OCI-LY7 (cell line): ENCODE measurements at places on chromosomes 13 and 19. TPM values are rescaled to one million over a fixed set of nuclear protein-coding genes. Genes with fewer than 3 reads are reported as not detected.

The ANKLE1 gene
- total RNA-seq = 53.7 and 59.4 TPM in 2 replicates

The IZUMO4 gene
- 6.1 and 7.3 TPM in 2 replicates for total RNA-seq

The NLRP8 gene
- not detected in 2 replicates for total RNA-seq

The GIPC3 gene
- total RNA-seq = not detected in 2 replicates

The SSBP4 gene
- 97.5 and 117 TPM in 2 replicates for total RNA-seq

The LIM2 gene
- total RNA-seq = not detected in 2 replicates

The C1QTNF9B gene
- total RNA-seq = not detected in 2 replicates

The THAP8 gene
- total RNA-seq = 7.3 and 7.5 TPM in 2 replicates

The FUT1 gene
- not detected in 2 replicates for total RNA-seq

The ZC3H13 gene
- 40.9 and 43.9 TPM in 2 replicates for total RNA-seq

DNA sequence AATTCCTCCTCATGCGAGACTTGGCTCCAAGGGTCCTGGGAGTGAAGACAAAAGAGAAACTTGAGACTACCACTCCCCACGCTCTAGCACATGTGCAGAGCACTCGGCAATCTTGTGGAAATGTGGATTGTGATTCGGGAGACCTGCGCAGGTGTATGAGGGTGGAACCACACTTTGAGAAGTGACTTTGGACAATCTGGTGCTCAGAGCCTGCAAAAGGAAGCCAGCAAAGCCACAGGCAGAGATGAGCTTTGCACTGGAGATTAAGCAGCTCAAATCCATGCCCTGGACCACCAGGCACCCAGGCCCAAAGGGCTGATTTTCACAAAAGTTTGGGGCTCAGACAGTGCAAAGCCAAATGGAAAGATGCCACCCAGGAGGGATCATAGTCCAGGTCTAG is 162.5 kb upstream of the TSHZ3 start:
- no peak for DNase-seq

GRCh38 chr13:66492479-66492878 is 737.7 kb downstream of the PCDH9 start:
- DNase-seq = peak; percentile 90

- DNase-seq = no peak
Observed at GRCh38 chr13:39110518-39111097, 72.4 kb downstream of the NHLRC3 start.

GRCh38 chr13:32203736-32204135 is 111.4 kb downstream of the ZAR1L start:
- no peak for DNase-seq

GRCh38 chr19:55116232-55116858 is 1.1 kb downstream of the PPP1R12C start:
- peak; percentile 69 for DNase-seq

DNA sequence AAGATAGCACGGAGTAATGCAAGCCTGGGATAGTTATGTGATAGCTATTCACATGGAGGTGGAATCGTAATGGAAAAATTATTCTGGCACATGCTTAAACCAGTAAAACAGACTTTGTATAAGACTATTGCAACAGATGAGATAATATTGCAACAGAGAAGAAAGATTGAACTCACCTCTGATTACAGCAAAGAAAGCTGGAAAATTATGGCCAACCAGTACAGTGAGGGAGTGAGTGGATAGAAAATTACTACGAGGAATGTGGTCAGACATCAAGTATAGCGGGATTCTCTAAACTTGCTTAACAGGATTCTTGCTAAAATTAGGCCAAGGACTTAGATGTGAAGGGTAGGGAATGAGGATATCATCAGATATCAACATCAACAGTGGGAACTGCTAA is 397.6 kb upstream of the KLHL1 start:
- no peak for DNase-seq

DNA sequence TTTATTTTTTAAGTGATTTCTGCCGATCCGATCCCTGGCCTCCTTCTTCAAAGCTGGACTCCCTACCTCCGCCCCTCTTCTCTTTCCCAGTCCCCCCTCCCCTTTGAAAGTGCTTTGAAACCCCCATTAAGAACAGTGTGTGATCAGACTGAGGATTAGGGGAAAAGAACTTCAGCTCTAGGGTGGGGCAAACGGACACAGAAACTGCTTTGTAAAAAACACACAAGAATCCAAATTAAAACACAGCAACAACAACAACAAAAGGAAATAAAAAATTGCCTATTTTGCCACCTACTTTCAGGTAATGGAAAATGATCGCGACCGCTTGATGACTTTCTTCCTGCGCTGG is 1.4 kb downstream of the SPRY2 start:
- DNase-seq = no peak

- no peak for DNase-seq
Observed at GRCh38 chr13:69903081-69903480, 204.5 kb upstream of the ATXN8OS start.

DNA sequence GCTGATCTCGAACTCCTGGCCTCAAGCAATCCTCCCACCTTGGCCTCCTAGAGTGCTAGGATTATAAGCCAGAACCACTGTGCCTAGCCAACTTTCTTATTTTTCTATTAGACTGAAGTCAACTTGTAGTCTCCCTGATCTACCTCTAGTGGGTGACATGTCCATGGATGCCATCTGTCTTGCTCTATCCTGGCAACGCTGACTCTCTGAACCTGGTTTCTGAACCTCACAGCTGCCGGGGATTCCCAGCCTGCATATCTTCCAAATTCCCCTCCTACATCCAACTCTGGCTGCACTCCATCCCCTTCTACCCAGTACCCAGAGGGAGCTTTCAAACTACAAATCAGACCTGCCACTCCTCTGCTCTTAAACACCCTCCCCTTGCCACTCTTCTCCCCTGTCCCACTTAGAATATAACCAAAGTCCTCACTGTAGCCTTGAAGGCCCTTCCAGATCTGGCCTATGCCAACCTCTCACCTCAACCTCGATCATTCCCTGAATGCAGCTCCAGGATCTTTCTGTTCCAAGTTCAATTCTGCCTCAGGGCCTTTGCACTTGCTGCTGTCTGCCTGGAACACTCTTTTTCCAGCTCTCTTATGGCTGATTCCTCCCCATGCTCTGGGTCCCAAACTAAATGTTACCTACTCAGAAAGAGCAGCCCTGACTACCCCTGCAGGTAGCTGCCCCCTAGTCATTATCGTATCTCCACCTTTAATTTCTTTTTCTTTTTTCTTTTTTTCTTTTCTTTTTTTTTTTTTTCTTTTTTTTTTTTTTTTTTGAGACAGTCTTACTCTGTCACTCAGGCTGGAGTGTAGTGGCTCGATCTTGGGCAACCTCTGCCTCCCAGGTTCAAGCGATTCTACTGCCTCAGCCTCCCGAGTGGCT is 2.2 kb downstream of the CLIP3 start:
- DNase-seq = no peak

DNA sequence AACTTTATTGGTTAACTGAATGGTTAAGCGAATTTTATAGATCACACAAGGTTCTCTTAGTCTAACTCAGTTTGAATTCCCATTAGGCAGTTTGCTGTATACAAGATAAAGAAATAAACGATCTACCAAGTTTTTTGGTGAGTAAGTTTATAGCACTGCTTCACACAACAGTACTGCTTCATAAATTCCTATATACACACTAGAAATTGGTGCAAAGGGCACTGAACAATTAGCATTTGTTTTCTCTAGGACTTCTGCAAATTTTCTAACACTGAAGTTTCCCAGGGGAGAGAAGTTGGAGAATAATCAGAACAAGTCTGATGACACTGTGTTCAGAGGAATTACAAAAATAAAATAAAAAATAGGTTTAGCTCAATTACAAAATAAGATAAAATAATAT is 1138.8 kb upstream of the PCDH9 start:
- no peak for DNase-seq

DNA sequence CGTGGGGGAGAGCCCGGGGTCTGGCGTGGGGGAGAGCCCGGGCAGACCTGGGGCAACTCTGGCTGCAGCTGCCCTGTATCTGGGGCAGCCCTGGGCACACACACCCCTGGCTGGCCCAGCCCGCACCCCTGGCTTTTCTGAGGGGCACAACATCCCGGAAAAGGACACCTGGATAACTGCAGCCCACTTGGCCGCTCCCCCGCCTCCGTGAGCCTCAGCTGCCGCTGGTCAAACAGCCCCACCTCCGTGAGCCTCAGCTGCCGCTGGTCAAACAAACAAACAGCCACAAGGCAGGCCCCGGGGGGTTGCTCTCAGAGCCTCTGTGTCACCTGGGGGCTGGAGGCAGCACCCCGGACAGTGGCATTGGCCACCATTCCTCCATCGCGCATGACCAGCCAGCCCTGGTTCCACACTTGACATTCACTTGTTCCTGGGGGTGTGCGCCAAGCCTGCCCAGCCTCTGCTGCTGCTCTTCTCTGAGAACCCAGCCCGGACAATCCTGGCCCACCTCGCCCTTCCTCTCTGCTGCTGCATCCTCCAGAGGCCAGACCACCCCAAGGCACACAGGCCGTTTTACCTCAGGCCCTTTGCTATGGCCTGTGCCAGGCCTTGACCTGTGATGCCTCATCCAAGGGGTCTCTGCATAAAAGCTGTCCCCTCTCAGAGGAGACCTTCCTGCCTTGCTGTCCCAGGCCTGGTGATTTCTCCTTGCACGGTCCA is 19.9 kb downstream of the CEBPG start:
- no peak for DNase-seq

GRCh38 chr19:48661711-48662090 is 11.1 kb downstream of the NTN5 start:
- DNase-seq = no peak

GRCh38 chr19:49565261-49565660 is 15.1 kb downstream of the NOSIP start:
- DNase-seq = no peak

DNA sequence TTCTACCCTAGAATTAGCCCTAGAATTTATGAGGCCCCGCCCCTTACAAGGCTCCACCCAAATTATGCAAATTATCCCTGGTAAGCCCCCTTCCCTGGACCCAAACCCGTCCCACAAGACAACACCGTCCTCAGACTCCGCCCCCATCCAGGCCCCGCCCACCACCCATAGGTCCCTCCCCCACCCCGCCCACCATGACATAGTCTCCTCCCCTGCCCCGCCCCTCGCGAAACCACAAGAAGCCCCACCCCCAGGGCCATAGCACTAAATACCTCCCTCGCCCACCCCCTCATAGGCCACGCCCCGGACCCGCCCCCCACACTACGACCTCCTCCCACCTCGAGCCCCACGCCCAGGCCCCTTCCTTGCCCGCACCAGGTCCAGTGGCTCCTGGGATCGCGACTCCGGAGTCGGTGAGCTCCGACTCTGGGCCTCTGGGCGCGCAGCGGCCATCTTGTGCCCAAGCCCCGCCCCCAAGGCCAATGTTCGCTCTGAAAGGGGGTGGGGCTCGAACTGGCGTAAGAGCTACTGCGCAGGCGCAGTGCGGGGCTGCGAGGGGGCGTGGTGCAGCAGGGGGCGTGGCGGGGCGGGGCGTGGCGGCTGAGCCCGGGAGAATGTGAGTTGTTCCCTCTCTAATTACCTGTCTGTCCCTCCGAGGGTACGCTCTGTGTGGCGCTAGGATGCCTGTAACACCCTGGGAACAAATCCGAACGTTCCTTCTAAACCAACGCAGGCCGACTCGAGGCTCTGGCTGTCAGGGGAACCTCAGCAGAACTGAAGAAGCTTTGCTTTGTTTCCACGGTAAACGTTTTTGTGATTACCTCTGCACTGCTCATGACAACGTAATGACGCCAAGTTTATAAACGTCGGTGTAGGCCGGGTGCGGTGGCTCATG is at the start of gene ZNF784:
ZNF784 (minus strand) TSS at position 458 of the 895 bp plus-strand sequence; CDS start at position 453, 5 bp downstream.
- peak; percentile 97 for DNase-seq

DNA sequence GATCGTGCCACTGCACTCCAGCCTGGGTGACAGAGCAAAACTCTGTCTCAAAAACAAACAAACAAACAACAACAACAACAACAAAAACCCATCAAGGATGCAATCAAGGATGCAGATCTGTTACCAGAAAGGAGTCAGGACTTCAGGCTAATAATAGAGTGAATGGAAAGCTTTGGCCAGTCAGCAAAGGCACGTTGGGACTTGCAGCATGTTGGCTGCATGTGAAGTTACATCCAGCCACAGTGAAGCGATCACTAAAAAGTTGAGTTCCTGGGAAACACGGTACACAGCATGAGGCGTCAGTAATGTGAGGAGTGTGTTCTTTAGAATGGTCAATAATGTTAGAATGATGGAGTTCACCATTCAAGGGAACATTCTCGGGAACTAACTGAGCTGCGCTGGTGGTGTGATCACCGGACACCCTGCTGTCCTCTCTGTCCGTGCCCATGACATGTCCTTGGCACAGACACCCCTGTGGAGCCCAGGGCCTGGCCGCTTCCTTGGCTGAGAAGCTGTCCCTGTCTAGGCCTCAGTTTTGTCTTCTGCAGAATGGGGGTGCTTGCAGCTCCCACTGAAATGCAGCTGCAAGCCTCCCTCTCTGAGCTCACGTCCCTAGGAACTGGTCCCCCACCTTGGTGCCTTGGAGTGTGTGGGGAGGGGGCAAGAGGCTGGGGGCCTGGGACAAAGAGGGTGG is 2.3 kb upstream of the LGALS7B start:
- DNase-seq = no peak

DNA sequence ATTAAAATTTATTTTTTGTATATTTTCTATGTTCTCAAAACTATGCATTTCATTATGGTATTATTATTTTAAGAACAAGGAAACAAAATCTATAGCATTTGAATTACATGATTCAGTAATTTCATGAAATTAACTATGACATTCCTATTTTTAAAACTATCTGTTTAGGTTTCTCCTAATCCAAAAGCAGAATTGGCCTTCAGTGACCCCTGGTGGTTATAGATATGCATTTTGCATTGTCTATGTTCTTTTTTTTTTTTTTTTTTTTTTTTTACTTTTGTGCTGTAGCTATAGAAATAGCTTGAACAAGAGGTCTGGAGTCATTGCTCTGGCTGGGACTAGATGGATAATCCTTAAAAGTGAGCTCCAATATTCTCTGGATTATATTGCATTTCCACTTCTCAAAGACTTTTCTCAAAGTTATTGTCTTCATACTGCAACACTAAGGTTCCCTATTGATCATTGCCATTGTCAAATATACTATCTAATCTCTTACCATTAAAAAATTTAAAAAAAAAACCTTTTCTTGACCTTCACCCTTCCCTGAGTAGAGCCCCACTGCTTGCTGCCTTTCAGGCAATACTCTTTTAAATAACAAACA is 15.9 kb upstream of the DNAJC3 start:
- DNase-seq = peak; percentile 36

- DNase-seq = no peak
Observed at GRCh38 chr13:50133358-50133953, 118.2 kb downstream of the KCNRG start.

DNA sequence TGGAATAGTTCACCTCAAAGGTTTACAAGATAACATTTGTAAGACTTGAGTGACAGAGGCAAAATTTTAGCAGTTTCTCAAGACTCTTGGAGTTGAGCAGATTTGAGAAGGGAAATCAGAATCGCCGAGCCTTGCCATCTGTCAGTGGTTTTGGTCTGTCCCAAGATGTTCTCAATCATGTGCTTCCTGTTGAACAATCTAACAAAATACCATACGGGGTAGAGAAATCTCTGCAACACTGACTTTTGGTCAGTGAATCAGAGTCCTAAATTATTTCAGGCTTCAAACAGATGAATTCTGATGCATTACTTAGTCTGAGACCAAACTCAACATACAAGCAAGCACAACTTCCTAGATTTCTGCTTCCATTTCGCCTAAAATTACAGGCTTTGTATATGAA is 3.8 kb downstream of the KCTD12 start:
- no peak for DNase-seq

GRCh38 chr19:39727070-39727800 is 10.6 kb downstream of the CLC start:
- no peak for DNase-seq

- no peak for DNase-seq
Observed at GRCh38 chr13:47475441-47475948, 525.6 kb downstream of the SUCLA2 start.
